HTR-8/SVneo (cell line): ENCODE measurements at places on chromosomes 7 and 10.

DNA sequence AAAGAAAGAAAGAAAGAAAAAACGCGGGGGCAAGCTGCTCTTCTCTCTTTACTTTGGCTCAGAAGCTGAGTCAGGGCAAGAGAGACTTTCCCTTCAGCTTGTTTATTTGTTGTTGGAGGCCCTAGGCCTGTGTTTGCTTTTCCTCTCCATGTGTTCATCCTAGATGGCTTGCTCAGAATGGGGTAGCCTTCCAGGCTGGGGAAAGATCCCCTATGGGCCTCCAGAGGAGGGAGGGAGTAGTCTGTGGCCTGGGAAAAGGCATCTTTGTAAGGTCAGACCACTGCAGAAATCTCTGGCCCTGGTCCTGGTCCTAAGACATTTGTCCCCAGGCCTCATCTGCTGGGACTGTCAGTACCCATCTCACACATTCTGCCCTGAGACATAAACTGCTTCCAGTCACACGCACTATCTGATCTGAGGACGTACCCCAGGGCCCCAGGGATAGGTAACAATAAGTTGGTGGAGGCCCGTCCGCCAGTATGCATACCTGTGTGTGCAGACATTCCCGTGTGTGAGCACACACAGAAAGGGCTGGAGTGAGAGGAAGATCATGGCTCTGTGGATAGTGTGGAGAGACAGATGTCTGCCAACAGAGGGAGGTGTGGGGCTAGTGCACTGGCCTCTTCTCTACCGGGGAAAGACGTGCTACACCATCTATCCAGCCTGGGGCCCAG, 4.9 kb upstream of the SCD start:
- DNase-seq = peak; percentile 89

DNA sequence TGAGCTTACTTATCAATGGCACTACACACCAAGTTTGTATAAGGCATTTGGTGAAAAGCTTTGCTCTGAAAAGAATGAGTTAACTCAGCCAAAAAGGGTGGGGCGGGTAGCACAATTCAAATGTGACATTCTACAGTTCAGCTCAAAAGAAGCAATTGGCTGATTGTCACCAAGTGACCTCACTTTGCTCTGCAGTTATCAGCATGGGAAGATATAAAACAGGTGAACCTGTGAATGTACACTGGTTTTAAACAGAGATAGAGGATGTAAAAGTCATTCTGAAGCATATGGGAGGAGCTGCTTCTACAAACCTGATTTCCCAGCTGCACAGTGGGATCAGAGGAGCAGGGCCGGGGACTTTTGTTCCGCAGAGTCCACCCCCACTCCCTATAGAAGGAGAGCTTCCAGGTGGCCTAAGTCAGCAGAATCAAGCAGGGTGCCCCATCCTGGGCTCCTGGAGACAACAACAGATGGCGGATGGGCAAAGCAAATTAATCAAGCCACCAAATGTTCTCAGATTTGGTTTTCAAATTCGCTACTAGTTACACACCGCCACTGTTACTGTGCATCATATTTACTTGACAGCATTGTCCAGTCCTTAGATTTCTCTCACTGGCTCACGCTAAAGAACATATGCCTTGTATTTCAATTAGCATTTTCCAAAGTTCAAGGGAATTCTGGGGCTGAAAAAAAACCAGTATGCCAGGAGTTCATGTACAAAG, 27.5 kb upstream of the NPVF start:
- DNase-seq = no peak

DNA sequence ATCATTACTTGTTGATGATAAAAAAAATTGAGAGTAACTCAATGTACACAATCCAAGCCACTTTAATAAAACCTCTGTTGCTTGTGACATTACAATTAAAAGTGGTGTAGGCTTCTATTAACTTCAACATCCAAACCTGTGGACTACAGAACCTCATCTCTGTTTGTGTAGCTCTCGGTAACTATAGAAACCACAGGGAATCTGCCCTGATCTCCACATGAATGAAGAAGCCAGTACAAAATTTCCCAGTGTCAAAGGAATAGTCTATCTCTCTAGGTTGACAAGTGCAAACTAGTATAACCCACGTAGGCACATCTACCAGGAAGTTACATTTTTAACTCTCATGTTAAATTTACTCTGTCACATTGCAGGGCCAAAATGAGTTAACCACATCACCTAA, 204.3 kb downstream of the CHCHD3 start:
- no peak for DNase-seq

DNA sequence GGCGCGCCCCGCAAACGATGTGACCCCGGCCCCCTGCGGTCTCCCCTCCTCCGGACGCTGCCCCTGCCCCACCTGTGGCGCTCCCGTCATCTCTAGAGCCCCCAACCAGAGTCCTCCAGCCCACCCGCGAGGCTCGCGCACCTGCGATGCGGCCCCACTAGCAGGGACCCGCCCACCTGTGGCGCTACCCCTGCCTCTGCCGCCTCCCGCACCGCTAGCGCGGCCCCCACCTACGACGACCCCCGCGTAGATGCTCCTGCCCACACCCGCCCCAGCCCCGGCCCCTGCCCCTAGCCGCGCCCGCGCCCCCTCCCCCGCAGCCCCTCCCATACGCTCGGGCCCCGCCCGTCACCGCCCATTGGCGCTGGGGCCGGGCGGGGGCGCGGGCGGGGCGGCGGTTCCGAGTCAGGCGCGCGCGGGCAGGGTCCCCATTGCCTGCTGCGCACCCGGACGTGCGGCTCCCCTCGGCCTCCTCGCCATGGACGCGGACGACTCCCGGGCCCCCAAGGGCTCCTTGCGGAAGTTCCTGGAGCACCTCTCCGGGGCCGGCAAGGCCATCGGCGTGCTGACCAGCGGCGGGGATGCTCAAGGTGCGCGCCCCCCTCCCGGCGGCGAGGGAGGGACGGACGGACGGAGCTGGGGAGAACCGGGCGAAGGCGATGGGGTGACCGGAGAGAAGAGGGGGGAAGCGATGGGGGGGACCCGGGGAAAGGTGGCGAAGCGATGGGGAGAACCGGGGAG, at the start of gene PFKP:
Gene PFKP (plus strand): TSS at position 431 of the 741 bp plus-strand sequence. CDS start 48 bp downstream, at position 479.
- DNase-seq = peak; percentile 51

DNA sequence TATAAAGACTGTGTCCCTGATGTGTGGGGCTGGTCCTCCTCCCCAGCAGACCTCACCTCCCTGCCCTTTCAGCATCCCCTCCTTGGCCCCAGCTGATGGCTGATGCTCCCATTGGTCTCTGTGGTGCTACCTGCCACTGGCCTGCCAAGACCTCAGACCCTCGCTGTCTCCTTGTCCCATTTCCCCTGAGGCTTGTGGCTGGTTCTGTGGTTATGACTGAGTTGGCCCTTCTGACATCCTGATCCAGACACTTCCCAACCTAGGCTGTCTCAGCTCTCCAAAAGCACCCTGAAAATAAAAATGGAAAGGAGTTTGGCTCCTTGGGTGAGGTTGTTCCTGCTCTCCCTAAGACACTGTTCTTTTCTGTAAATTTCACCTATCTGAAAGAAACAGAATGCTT, 214.2 kb downstream of the RPS24 start:
- DNase-seq = no peak

- no peak for DNase-seq
Observed at GRCh38 chr10:79979976-79980687, 31.2 kb upstream of the SFTPD start.

GRCh38 chr7:115499956-115500355, 530.6 kb downstream of the TFEC start:
- DNase-seq = no peak

DNA sequence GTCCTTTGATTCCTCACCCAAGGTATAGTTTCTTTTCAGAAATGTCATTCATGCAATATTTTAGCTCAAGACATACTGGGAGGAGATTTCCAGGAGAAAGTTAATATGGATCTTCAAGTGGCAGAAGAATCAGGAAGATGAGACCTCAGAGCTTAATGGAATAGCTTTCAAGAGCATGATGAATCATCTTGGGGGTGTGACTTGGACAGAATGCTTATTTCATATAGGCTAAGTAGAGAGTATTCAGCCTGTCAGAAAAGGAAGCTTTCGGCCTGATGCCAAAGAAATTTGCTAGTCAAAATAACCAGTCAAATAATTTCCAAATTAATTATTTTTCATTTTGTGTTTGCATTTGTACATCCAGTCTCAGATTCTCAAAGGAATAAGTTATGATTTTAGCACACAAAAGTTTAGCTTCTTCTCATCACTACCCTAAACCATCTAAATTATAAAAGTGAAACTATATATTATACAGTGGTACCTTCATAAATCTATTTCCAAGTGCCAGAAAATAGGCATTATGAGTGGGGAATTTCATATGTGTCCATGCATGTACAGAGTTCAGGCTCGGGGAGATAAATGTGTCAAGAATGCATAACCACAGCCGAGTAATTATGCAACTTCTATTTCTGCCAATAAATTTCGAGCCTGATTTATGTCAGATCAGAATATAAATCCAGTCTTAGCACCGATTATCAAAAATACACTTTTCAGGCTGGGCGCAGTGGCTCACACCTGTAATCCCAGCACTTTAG, 27.3 kb upstream of the CALD1 start:
- DNase-seq = peak; percentile 48

DNA sequence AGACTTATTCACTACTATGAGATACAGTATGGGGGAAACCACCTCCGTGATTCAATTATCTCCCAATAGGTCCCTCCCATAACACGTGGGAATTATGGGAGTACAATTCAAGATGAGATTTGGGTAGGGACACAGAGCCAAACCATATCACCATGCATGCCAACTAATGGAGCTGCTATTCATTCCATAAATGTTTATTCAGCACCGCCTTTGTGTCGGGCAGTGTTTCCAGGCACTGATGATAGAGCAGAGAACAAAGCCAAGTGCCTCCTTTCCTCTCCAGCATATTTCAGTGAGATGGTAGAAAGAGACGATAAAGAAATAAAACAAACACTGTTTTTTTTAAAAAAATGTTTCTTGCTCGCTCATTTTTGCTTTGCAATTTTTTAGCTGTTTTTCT, 295.9 kb upstream of the FOXK1 start:
- DNase-seq = no peak

DNA sequence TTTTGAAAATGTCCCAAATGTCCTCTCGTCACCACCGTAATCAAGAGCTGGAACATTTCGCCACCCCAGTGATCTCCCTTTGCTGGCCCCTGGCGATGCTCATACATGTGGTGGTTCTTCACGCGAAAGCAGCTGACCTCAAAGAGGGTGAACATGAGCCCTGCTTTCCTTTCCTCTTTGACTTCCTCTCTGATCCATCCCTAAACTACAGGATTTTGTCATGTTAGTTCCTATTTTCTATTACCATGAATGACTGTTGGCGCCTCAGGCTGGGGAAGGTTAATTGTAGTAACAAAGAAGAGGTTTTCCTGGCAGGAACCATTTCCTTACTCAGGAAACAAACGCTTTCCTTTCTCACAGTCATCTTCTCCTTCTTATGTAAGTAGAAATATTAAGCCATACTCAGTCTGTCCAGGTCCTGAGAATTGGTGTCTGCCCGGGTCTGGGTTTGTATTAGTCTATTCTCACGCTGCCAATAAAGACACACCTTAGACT, 114.5 kb downstream of the INSYN2A start:
- no peak for DNase-seq

DNA sequence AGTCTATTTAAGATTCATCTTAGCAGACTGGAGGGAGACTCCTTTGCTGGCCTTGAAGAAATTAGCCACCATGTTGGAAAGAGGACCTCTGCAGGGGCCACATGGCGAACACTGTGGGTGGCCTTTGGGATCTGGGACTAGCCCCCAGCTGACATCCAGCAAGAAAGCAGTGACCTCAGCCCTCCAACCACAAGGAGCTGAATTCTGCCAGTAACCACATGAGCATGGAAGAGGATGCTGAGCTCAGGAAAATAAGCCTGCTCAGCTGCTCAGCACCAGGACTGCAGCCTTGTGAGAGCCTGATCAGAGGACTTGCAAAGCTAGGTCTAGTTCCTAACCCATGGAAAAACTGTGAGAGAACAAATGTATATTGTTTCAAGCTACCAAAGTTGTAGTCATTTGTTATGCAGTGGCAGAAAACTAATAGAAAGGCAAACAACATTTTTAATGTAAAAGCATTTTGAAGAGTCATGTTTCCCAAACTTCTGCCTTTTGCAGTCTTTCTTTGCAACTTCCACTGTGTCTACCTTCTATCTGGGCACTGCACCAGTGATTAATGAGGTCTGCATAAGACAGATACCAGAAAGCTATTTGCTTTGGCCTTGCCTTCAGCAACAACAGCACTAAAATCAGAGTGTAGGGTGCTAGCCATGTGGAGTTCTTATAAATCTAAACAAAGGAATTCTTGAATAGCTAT, 183.7 kb downstream of the FGFR2 start:
- no peak for DNase-seq

DNA sequence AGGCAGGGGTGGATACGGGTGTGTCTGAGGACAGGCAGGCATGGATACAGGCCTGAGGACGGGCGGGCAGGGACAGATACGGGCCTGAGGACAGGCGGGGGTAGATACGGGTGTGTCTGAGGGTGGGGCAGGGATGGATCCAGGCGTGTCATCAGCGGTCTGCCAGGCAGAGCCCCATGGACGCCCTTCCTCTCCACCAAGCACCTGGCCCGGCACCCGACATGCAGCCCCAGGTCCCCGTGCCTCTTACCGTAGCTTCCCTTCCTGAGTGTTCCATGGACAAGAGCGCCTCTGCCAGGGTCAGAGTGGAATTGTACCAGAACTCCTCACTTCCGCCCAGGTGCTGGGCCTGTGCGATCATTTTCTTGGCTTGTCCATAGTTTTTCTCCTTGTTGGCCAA, 74.6 kb upstream of the NKX6-2 start:
- no peak for DNase-seq

DNA sequence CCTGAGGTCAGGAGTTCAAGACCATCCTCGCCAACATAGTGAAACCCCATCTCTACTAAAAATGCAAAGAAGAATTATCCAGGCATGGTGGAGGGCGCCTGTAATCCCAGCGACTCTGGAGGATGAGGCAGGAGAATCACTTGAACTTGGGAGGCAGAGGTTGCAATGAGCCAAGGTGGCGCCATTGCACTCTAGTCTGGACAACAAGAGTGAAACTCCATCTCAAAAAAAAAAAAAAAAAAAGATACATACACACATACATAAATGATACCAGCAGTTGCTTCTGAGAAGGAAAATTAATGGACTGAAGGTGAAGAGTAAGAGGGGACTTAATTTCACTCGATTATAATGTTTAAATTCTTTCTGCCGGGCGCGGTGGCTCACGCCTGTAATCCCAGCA, 40.2 kb upstream of the PAX2 start:
- DNase-seq = no peak

GRCh38 chr7:156442516-156442915, 198.1 kb upstream of the RNF32 start:
- DNase-seq = no peak

DNA sequence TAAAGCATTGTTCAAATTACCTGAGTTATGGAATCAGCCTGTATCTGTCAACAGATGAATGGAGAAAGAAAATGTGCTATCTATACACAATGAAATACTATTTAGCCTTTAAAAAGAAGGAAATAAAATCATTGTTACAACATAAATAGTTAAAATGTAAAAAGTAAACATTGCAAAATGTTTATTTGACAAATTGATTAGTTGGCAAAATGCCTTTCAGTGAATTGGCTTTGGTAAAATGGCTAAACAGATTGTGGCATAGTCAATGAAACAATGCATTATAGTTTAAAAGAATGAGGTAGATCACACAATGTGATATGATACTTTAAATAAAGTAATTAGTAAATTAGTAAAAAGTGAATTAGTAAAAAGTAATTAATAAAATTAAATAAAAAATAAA, 204.8 kb upstream of the MAGI2 start:
- no peak for DNase-seq
